ENCODE measurements at places on chromosomes 2 and 18. TPM values are rescaled to one million over a fixed set of nuclear protein-coding genes. Genes with fewer than 3 reads are reported as not detected.

GRCh38 chr2:126802316-126802715 lies 96.4 kb upstream of the TEX51 start:
- H3K27ac ChIP-seq = no peak overlapping the region
- no peaks in the 10 kb centered on the region for H3K36me3 ChIP-seq
- no peak overlapping the region for H3K4me3 ChIP-seq
- no peak for DNase-seq
- no peaks in the 10 kb centered on the region for H3K4me1 ChIP-seq

The EDAR gene
- polyA plus RNA-seq = not detected

The CDH20 gene
- polyA plus RNA-seq = 0.12 TPM

The NEU2 gene
- not detected for polyA plus RNA-seq

- peaks cover 8% of the 10 kb centered on the region for H3K4me1 ChIP-seq
- H3K4me3 ChIP-seq = no peak overlapping the region
- DNase-seq = no peak
- H3K36me3 ChIP-seq = no peaks in the 10 kb centered on the region
These were observed 50.3 kb upstream of the SP3 start for GRCh38 chr2:174015428-174015827.

GRCh38 chr2:42492691-42493467 lies 903 bp downstream of the KCNG3 start:
- peaks cover 2% of the 10 kb centered on the region for H3K4me1 ChIP-seq
- H3K27me3 ChIP-seq = peaks cover 28% of the 10 kb centered on the region
- no peaks in the 10 kb centered on the region for H3K36me3 ChIP-seq
- H3K4me3 ChIP-seq = no peak overlapping the region

The CHRNG gene
- not detected for polyA plus RNA-seq

DNA sequence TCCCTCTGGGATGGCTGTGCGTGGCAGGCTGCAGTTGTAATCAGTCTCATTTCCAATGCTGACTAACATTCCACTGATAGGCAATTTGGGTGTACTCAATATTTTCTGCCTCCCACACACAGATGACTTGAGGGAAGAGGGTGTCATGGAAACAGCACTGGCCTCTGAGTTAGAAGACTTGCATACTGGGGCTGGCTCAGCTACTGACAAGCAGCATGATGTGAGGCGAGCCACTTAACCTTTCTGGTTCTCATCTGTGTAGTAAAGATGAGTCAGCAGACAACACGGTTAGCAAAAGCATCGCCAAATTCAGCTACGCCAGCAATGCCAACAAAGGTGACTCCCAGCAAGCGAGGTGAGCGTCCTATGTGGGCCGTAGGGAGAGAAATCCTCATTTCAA lies 73.5 kb downstream of the COLEC12 start:
- no peaks in the 10 kb centered on the region for H3K27me3 ChIP-seq
- H3K36me3 ChIP-seq = no peaks in the 10 kb centered on the region
- DNase-seq = no peak
- H3K4me3 ChIP-seq = no peak overlapping the region

DNA sequence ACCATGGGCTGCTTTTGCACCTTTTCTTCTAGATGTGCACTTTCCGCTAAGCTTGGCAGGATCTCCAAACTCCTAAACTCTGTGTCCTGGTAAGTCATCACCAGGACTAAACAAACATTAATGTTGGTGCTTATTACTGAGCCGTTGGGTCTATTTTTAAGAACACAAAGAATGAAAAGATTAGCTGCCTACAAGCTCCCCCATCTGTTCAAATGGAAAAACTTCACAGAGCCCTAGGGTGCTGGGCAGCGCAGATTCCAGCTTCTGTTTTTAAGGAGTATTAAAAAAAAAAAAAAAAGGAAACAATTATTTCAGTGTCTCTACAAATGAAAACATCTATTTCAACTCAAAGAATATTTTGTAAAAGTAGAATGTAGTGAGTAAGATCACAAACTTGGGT lies 97.8 kb upstream of the AQP4 start:
- H3K27me3 ChIP-seq = no peaks in the 10 kb centered on the region
- H3K36me3 ChIP-seq = no peaks in the 10 kb centered on the region
- H3K4me1 ChIP-seq = no peaks in the 10 kb centered on the region
- no peak overlapping the region for H3K27ac ChIP-seq
- DNase-seq = no peak
- no peak overlapping the region for H3K4me3 ChIP-seq

GRCh38 chr2:241273210-241274020 lies 42.1 kb downstream of the HDLBP start:
- H3K27me3 ChIP-seq = no peaks in the 10 kb centered on the region
- H3K4me3 ChIP-seq = peak overlapping the region; percentile 60
- H3K4me1 ChIP-seq = peaks cover 9% of the 10 kb centered on the region
- no peak for DNase-seq
- H3K36me3 ChIP-seq = peaks cover 4% of the 10 kb centered on the region

- DNase-seq = no peak
- H3K4me3 ChIP-seq = no peak overlapping the region
- no peaks in the 10 kb centered on the region for H3K36me3 ChIP-seq
- no peaks in the 10 kb centered on the region for H3K27me3 ChIP-seq
These were observed 186.0 kb upstream of the RMP24 start for GRCh38 chr18:35786365-35787042.

DNA sequence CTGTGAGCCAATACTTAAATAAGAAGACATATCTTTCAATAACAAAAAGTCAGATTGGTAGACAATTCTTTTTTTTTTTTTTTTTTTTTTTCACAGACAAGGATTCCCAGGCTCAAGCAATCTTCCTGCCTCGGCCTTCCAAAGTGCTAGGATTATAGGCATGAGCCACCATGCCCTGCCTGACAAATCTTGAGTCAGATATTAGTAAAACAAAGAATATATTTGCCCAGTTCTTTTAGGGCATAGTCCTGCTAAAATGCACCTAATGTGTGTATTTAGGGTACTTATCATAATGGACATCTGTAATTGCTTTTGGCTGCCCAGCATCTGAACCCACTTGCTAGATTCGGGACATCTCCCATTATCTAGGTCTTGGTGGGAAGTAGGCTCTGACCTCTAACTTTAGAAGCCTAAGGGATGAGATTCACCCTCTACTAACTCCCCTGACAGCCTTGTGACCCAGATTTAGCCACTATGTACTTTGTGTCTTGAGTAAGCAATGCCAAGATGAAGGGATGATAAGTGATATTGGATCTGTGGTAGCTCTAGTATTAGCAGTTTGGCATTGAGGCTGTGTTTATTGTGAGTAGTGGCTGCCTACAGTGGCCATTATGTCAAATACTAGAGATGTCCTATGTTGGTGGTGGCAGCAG lies 18.5 kb upstream of the PSME4 start:
- DNase-seq = no peak
- H3K27me3 ChIP-seq = no peaks in the 10 kb centered on the region
- H3K36me3 ChIP-seq = no peaks in the 10 kb centered on the region
- no peak overlapping the region for H3K4me3 ChIP-seq
- peaks cover 2% of the 10 kb centered on the region for H3K4me1 ChIP-seq
- no peak overlapping the region for H3K27ac ChIP-seq
